ENCODE measurements at places on chromosomes 13 and 19.

DNA sequence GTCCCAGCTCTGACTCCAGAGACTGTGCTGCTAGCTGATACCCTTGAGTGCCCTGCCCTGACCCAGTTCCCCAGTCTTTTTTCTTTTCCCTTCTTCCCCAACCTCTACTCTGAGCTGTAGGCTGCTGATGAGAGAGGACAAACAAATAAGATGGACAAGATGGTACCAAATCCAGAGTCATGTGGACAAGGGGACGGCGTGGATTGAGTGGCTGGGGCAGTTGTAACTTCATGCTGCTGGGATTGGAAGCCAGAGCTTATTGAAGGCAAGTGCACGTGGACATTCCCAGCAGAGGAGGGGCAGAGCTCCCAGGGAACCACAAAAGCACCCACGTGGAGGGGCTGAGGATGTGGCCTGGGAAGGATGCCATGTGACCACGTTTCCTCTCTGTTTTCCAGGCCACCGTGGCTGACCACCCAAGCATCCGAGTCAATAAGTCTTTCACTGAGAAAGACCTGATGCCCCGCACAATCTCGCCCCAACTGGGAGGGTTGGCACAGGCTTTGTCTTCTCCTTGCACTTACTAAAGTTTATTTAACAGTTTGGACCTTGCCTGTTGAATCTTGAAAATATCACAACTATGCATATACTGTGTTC lies 323.3 kb upstream of the ZNF507 start:
- DNase-seq, result no peak

DNA sequence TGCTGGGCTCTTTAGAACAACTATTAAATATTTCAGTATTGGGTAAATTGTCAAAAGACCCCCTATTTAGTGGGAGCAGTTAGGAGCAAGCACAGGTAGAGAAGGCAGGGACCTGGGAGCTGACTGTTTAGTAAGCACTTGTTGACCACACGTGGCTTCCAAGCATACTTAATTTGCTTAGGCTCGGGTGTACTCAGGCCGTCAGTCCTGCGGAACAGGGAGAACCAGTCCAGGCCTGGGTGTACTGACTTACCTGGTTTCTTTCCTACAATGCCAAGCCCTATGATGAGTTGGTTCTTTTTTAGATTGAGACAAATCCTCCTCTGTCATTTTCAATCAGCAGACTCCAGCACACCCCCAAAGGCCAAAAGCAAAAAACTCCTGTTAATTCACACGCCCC lies 90.0 kb downstream of the WDFY2 start:
- DNase-seq, result no peak

- peak; percentile 15 for DNase-seq
Observed at GRCh38 chr19:51681286-51681941, 11.7 kb upstream of the SPACA6 start.

GRCh38 chr13:46551410-46552302 lies 1.3 kb upstream of the LRCH1 start:
- DNase-seq, result peak; percentile 83

- peak; percentile 14 for DNase-seq
Observed at GRCh38 chr13:103140001-103140671, 73.9 kb upstream of the SLC10A2 start.

DNA sequence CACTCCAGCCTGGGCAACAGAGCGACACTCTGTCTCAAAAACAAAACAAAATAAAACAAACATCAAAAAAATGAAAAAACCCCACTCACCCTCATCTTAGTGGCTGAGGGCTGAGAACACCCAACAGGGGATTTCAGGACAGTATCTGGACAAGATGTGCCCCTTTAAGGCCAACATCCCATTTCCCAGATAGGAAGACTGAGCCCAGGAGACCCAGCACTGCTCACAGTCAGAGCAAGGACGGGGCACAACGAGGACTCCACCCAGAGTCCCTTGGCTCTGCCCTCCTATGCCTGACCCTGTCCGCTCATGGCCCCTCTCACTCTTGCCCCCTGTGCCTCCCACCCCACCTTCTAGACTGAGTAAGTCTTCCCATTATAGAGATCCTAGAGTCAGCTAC lies 52.9 kb upstream of the CYP4F8 start:
- no peak for DNase-seq

DNA sequence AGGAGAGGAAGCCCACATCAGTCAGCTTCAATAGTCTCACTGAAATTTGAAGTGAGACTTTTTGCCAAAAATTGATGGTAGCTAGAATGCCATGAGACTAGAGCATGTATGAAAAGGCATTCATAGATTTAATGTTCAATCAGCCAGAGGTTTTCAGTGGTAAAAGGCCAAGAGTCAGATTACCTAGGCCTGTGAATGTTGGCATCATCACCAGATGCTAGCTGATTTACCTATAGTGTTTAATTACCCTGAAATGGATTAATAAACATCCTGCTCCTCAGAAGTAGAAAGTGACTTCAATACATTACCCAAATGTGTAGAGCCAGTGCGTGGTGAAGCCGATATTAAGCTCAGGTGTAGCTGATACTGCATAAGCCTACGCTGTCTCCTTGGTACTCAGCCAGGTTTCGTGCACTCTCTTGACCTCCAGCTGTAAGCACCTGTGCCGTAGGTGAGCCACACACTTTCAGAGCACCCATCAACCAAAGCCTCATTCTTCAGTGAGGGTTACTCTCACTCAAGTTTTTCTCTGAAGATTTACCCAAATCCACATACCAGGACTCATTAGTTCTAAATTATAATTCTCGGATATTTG lies 1140.3 kb upstream of the SLC10A2 start:
- no peak for DNase-seq

GRCh38 chr13:60326273-60326672 lies 70.7 kb upstream of the TDRD3 start:
- peak; percentile 6 for DNase-seq

DNA sequence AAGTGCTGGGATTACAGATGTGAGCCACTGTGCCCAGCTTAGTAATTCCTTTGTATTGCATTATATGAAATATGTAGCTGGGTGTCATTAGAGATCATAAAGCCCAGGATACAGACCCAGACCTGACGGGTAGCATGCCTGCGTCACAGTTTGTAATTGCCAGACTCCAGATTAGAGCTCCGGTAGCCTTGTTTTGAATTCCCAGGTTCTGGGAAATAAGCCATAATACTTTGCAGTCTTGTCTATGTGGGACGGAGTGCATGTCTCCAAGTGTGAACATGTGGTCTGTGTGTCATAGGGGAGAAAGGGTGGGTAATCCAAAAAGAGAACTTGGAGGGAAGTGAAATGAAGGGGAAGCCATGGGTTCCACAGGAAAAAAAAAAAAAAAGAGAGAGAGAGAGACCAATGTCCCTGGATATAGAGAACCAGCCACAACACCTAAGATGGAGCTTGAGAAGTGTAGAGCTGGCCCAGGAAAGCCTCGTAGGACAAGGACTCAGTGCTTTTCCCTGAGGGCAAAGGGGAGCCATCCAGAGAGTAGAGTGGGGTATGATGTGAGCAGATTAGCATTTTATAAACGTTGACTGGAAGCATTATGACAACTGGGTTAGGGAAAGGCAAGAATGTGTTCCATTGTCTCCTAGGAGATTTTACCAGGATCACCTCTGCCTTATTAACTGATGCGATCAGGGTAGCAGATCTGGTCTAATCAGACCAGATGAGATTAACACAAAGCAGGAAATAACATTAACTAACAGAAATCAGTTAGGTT lies 2.6 kb downstream of the ZSCAN4 start:
- DNase-seq, result no peak

DNA sequence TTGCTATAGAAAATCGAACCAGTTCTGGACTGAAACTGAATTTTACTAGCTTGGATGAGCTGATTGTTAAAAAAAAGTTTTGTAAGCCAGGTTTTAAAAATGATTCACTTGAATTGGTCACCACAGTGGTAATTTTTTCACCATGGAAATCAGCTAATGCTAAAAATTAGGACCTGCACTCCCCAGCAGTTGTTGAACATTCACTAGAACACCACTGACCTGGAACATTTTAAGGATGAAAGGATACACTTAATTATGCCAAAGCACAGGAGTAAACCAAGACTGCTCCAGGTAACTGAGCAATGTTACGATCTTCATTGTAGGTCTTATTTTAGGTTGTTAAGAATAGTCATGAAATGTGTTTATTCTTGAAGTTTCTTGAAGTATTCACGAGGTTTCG lies 1342.6 kb upstream of the SPRY2 start:
- no peak for DNase-seq

- peak; percentile 64 for DNase-seq
Observed at GRCh38 chr19:45164577-45165335, 4.0 kb upstream of the NKPD1 start.

DNA sequence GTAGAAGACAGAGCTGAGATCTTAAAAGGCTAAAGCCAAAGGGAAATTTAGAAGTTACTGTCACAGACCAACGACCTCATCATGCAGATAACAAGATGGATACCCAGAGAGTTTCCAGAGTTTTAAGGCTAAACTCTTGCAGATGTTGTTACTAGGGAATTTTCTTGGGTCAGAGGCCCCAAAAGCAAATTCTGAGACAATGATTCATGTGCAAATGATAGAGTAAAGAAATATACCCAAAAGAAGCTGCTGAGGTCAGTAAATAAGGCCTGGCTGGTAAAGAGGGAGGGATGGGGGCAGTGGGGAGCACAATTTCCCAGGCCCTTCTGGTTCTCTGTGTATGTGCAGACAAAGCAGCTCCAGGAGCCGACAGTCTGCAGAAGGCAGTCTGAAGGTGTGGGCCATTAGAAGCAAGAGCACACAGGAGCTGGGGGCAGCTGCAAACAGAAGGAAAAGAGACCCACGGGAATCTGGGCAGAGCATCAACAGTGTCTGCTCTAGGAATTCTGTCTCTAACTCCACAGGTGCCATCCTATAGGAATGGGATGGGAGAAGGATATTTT lies 330.8 kb downstream of the TBC1D4 start:
- no peak for DNase-seq

- DNase-seq, result peak; percentile 66
Observed at GRCh38 chr19:43651758-43652545, 12.3 kb upstream of the CADM4 start.

- no peak for DNase-seq
Observed at GRCh38 chr13:46567671-46568070, 14.7 kb downstream of the LRCH1 start.

All from ELR (cell line).